ENCODE measurements at places on chromosomes 11 and 22.
A peak's percentile ranks its signal among the peaks of the same experiment; 100 is the strongest.

DNA sequence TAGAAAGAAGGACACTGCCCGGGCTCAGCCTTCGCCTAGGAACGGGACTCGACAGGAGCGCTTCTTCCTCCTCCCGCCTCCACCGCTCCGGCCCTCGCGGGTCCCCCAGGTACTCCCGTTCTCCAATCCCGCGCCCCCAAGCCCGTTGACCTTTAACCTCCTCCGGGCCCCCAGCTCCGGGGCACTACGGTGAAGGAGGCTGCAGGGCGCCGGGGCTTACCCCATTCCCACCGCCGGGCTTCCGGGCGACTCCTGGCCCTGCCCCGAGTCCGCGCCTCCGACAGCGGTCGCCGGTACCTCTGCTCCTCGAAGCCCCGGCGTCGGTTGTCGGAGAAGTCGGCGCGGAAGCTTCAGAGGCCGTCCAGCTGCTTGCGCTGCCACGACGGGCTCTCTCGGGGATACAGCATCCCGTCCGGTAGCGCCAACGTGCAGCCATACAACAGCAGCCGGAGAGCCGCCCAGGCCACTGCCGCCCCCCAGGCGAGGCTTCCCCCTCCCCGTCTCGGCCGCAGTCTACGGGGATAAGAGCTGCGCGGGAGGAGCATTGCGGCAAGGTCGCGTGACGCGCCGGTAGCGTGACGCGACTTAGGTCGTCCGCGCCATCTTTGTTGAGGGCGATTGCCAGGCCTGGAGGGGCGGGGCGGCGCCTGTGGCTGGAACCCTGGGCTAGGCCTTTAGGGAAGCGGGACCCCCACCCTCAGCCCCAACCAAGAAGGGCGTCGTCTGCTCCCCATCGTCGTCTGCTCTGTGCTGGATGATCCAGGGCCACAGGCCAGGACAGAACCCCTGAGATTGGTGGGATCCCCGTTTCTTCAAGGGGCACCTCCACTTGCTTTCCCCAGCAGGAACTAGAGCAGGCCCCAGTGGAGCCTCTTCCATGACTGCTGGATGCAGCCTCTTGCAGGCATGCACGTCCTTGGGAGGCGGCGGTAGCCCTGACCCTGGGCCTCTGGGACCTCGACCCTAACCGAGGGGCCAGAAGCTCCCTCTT, 26.3 kb downstream of the RGL4 start:
- DNase-seq, result peak; percentile 78

DNA sequence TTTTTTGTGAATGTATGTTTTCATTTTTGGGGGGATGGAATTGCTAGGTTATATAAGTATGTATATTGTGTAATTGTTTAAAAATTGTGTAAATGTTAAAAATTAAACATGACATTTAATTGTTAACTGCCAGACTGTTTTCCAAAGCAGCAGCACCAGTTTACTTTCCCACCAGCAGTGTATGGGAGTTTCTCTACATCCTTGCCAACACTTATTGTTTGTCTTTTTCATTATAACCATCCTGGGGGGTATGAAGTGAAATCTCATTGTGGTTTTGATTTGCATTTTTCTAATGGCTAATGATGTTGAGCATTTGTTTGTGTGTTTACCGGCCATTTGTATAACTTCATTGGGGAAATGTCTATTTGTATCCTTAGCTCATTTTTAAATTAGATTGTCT, 31.7 kb upstream of the RRAS2 start:
- DNase-seq, result no peak

GRCh38 chr11:69653406-69653960, 12.5 kb downstream of the CCND1 start:
- no peak for DNase-seq

DNA sequence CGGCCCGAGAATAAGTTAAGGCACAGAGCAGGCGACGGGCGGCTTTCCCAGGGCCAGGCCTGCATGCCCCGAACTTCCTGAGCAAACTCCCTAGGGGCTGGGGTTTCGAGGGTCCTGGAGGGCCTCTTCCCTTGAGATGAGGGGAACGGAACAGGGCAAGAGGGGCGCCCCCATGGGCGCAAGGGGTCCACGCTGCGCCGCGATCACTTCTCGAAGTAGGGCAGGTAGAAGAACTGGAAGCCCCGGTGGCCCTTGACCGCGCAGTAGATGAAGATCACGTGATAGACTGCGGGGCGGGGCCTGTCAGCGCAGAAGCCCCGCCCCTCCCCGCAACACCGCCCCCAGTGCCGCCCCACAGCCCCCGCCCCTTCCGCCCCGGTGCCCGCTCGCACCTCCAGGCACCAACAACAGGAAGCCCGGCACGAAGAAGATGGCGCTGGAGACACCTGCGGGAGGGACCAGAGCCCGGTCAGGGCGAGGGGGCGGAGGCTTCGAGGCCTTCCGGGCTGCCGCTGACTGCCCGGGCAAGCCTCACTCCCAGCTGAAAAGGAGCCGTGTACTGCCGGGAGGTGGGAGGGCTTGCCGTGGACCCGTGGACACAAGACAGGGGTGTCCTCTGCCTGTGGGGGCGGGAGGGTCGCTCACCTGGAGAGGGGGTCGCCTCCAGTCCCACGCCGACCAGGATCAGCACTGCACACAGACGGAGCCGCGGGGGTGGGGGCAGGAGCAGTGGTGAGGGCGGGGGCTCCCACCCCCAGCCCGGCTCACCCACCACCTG, 4.5 kb downstream of the TMEM134 start:
- DNase-seq, result peak; percentile 34

DNA sequence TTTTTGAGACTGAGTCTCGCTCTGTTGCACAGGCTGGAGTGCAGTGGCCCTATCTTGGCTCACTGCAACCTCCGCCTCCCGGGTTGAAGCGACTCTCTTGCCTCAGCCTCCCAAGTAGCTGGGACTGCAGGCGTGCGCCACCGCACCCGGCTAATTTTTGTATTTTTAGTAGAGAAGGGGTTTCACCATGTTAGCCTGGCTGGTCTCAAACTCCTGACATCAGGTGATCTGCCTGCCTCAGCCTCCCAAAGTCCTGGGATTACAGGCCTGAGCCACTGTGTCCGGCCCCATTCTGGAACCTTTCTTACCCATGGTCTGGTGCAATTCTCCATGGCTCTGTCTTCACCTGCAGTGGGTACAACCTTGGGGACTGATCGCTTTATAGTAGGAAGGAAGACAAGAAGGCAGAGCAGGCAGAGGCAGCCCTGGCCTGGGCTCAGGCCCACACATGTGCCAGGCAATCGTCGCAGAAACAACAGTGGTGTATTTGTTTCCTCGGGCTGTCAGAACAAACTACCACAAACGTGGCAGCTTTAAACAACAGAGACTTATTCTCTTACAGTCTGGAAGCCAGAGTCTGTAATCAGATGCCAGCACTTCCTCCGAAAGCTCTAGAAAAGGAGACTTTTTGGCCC, 4.0 kb upstream of the PTGDR2 start:
- DNase-seq, result no peak

Measured in fibroblast of the conjunctiva (primary cell).